ENCODE measurements at places on chromosomes 5 and 9.
A peak's percentile ranks its signal among the peaks of the same experiment; 100 is the strongest.

DNA sequence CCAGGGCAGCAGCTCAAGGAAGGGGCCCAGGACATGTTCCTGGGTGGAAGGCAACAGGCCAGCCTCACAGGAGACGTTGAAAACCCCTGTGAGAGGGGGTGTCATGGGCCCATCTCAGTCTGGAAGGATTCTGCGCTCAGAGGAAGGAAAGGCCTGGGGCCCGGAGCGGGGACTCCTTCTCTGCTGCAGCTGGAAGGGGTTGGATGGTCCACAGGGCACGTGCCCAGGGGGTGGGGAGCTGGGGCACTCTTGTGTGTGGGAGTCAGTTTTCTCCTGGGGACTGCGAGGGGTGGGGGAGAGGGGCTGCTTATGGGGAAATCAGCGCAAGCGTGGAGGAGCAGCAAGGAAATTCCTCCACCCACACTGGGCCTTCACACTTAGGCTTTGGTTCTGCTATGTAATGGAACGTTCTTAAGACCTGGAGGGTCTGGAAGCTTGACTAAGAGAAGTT is 2.9 kb upstream of the LPCAT1 start:
- no peak for DNase-seq

DNA sequence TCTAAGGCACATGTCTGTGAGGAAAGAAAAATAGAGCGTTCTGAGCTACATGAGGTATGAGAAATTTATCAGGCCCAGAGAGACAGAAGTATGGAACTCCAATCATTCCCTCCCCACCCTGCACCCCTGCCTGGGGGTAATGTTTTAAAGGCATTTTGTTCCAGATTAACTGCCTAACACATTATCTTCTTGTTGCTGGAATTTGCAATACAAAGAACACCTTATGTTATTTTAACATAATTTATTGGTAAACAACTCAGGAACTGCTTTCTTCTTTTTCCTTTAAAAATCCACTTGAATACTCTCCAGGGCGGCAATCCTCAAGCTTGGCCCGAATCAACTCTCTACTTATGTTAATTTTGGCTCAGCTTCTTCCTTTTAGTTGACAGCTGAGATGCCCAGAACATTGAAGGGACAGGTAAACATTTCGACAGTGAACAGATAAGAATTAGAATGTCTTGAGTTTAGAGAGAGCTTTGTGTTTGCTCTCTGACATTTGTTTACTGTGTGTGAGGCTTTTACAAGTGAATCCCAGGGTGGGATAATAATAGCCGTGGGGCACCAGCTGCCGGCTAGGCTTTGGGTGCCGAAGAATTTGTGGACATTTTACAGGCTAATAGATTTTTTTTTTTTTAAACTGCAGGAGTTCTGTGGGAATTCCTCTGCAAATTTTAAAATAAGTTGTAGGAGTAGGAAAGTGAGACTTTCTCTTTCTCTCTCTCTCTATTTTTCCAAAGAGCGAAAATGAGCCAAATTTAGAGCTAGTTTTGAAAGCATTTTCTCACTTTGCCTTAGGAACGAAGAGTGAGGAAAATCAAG is 96.4 kb upstream of the TAF11L2 start:
- DNase-seq, result no peak

- no peak for DNase-seq
These were observed 269.0 kb downstream of the ZSWIM6 start for GRCh38 chr5:61600945-61601511.

- DNase-seq, result no peak
These were observed 14.3 kb upstream of the KLF9 start for GRCh38 chr9:70428781-70429180.

DNA sequence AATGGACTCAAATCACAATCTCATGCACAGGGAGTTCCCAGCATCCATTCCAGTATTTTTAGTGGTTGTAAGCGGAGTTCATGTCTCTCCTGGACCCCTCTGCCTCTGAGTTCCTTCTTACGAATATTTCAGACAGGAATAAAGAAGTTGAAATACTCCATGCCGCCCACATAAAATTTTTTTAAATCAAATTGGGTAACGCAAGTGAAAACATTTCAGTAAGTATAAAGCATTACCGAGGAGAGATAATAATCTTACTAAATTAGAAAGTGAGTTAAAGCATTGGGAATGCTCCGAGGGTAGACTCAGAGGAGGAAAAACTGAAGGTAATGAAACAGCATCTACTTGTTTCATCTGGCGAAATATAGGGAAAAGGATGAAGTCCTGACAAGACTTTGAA is 317.6 kb downstream of the ARRDC3 start:
- DNase-seq, result no peak

- no peak for DNase-seq
These were observed 85.8 kb upstream of the ALDH1A1 start for GRCh38 chr9:73038613-73039012.

DNA sequence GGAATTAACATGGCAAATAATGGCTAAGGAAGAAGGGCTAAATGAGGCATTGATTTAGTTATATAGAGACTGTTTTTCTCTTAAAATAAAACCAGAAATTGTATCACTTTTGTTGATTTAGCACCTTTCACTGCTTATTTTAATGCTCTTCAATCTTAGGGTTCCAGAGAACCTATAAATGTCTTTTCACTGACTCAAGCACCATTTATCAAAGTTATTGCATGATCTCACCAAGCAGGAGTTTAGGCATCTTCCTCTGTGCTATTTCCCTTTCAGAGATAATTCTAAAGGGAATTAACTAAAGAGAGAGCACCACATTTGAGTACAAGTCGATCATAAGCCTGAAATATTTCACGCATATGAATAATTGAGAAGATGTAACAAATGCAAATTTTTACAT is 357.1 kb downstream of the CDH18 start:
- no peak for DNase-seq

DNA sequence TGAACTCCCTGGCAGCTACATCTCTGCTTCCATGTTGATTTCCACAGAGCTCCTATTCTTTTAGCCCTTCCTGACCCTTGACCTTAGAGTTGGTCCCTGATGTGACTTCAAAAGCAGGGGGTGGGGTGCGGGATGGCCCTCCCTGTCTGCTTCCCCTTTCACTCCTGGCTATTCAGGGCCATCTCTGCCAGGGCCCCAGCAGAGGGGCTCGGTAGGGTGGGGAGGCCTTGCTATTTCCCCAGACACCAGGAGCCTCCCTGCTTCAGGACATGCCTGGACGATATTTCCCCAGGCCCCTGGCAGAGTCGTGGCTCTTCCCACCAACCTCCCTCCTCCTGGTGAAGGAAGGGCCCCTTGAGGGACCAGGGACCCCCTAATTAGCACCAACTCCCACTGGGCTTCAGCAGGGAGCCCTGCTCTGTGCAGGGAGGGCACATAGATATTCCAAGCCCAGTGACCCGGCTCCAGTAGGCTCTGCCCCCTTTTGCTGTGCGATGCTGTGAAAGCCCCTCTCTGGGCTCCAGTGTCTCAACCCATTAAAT is 17.3 kb downstream of the CORO2A start:
- DNase-seq, result no peak

DNA sequence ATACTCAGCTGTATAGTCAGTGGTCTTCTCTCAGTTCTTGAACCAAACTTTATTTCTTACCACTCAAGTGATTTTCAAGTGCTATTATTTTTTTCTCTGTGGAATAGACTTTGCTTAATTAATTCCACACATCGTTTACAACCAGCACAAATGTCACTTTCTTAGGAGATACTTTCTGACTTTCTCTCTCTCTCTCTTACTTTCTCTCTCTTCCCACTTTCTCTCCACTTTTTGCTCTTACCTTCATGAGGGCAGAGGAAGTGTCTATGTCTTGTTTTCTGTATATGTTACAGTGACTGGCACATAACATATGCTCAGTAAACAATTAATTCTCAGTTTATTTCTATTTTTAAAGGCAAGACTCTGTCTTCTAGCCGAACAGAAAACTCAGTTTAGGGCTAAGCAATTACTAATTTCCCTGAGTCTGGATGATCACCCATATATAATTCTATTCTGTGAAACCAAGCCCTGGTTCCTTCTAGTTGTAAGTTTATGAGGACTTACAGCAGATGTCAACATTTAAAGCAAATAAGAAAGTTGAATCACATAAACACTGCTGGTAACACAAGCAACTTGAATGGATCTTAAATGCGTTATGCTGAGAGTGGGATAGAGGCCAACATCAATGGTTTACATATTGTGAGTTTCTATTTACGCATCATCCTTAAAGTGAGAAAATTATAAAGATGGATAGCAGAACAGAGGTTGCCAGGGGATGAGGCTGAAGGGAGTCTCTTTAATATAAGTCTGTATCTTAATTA is 791.4 kb downstream of the MTRR start:
- DNase-seq, result no peak

DNA sequence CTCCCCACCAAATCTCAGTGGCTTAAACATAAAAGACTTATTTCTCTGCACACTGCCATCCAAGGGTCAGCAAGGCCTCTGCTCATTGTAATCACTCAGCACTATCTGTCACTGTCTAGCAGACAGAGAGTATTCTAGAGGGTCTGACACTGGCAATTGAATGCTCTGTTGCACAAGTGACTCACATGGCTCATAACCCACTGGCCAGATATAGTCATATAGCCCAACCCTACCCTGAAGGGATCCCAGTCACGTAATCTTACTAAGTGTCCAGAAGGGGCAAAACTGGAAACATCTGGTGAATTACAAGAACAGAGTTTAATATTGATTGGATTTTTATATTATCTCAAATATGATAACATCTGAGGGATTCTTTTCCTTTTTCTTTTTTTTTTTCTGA is 80.7 kb downstream of the TSSK1B start:
- DNase-seq, result no peak

- peak; percentile 54 for DNase-seq
These were observed 170.5 kb downstream of the ARHGEF28 start for GRCh38 chr5:73796164-73797131.

DNA sequence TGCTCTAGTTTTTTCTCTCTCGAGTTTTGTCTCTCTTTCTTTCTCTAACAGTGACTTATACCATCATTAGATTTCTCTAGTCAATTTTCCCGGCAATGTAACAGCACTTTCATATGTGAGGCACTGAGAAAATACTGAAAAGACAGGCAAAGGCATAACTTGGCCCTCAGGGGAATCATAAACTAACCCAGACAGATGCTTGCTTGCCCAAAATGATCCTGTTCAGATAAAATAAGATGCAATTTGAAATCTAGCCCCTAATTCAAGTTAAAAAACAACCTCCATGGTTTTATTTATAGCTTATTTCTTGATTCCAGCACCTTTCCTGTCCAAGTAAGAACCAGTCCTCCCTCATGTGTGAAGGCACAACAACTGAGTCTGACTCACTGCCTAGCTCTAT is 294.6 kb downstream of the GAS1 start:
- DNase-seq, result no peak

- DNase-seq, result no peak
These were observed 10.1 kb upstream of the ZNF484 start for GRCh38 chr9:92887880-92888338.

Data from HS-27A (cell line).